Thymus (tissue), 14 donors: ENCODE measurements at places on chromosomes 13 and 19.

- DNase-seq, result no peak
Observed at GRCh38 chr13:88707646-88708045, 1036.5 kb downstream of the SLITRK5 start.

- no peak for DNase-seq
Observed at GRCh38 chr13:43883631-43884030, 3.9 kb downstream of the LACC1 start.

DNA sequence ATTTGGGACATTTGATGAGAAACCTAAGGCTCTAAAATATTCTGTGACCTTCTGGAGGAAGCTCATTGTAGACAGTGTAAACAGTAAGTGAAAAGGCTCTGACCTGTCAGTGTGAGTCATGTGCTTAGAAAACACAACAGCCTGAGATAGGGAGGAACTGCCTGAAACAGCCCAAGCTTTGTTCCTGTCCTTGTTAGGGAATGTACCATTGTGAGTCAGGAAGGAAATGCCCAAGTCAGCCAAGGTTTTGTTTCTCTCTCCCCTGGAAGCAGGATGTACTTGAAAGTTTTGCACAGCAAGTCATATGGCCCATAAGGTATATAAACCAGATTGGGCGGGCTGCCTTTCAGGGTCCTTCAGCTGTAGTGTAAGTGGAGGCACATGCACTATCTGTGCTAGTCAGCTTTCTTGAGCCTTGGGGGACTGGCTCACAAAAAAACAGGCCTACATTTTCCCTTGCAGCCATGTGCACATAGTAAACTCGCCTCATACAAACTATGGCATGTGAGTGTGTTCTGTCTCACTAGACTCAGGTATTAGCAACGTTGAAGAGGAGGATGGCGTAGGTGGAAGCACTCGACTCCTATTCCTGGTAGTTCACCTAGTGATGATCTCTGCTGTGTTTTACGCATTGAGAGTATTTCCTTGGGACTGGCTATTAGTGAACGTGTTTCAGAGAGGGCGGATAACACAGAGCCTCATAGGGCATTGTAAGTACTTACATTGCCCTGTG lies 141.2 kb upstream of the KLHL1 start:
- no peak for DNase-seq

GRCh38 chr13:66508153-66508909 lies 721.8 kb downstream of the PCDH9 start:
- no peak for DNase-seq
